Stimulated activated CD8-positive, alpha-beta memory T cell treated with anti-CD3 and anti-CD28 coated beads, Interleukin-2, amount 100 ng/mL, for 1 hour (primary cell): ENCODE measurements at places on chromosomes 7 and 10.

- no peak for DNase-seq
Observed at GRCh38 chr10:79392020-79392398, 44.7 kb downstream of the PPIF start.

DNA sequence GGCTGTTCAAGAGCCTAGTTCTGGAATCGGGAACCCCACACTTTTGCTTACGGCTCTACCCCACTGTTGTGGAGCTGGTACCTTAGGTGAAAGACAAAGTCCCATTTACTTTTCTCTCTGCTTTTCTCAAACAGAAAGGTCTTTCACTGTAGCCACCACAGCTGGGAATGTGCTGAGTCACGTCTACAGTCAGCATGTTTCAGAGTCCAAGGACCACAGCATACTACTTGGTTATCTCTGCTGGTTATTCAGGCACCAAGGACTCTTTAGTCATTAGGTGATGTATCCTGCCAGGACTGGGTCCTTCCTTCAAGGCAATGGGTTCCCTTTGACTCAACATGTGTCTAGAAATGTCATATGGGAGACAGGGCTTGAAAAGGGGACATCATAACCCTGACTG lies 266.8 kb upstream of the STEAP1 start:
- no peak for DNase-seq

DNA sequence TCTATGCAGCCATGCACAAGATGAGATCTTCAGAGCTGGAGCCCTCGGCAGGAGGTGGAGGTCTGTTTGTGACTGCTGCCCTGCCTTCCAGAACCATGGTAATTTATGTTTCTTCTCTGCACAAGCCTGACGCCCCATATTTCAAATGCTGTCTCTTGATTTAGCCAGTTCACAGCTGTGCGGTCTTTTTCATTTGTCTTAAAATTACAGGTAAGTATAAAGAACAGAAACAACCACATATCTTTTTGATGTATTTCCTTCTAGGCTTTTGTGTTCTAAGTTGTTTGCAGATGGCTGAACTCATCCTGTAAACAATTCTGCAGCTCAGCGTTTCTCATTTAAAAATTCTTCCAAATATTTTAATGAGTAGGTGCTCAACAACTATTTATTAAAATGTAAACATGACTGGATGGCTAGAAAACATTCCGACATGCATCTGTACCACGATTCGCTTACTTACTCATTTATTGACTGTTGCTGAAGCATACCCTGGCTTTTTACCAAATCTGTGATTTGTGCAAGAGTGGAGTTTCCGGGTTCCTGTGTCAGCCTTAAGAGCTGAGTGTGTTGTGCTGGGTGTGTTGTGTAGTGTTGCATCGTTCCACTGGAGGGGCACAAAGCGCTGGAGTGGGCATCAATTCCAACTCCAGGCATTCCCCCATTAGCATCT lies 58.9 kb downstream of the PIP4K2A start:
- DNase-seq, result no peak

DNA sequence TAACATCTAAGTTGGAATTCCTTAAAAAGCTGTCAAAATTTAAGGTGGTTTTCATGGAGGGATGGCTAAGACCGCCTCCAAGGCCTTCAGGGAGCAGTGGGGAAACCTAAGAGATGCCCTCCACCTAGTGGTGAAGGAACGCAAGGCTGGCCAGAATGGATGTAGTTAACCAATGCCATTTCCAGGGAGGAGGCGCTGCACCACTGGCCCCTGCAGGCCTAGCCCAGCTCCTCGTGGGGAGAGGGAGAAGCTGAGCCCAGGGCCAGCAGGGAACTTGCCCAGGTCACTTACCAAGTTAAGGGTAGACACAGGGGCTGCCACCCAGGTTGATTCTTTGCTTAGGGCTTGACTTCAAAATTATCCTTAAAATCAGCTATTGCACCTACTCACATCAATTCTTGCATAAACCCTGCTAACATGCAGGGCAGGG lies 32.0 kb downstream of the FIGNL1 start:
- DNase-seq, result peak; percentile 38

DNA sequence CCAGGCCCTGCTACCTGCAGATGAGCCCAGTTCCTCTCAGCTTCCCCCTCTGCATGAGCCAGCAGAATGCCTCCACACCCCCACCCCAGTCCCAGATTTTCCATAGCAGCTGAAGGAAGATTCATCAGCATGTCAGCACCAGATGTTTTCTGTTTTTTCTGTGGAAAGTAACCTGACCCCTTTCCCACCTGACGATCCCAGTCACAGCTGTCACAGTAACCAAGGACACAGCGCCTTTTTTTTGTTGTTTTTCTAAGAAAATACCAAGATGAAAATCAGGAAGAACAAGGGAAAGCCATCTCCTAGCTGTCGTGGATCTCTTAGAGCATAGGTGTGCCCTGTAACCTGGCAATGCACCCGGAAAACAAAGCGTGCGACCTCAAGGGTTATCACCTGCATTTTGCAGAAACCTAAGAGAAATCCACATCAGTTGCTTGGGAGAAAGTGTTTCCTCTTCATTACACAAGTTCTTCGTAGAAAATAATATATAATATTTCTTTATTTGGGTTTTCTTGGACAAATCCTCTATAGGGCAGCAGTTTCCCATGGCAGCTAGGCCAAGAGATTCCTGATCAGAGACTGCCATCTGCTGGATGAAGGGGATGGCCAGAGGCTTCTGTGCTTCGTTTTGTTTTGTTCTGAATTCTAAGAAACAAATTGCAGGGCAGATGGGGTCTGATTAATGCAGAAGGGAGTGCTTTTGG lies 401.9 kb downstream of the TNS3 start:
- DNase-seq, result no peak

DNA sequence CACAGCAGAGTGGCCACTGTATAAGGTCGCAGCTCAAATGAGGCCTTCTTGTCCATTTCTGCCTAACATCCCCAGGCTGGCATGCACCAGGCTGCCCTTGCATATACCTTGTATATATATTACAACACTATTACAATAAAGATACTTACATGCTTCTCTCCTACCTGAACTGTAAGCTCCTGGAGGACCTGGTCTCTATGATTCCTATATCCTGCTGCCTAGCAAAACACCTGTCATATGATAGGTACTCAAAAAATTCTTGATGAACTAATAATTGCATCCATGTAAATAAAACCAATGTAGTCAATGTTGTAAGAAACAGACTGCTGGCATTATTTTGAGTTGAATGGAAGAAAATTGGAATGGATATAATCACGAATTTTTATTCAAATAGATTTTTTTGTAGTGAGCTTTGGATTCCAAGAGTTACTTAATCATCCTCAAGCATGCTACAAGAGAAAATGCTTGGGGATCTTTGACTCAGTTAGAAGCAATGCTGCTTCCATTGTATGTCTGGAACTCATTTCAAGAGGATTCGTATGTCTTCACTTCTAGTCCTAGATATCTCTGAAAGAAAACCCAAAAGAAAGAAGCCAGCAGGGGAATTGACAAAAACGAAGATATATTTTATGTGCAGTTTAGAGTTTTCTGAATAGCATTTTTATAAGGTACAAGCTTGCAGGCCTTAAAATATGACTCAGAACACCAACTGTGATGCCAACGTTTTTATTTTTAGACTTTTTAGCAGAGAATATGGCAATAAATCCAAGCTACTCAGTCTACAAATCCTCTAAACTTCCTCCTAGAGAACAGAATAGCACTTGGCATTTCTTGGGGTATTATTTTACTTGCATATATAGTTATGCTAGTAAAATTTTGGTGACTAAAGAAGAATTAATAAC lies 53.1 kb downstream of the OSBPL3 start:
- DNase-seq, result no peak

DNA sequence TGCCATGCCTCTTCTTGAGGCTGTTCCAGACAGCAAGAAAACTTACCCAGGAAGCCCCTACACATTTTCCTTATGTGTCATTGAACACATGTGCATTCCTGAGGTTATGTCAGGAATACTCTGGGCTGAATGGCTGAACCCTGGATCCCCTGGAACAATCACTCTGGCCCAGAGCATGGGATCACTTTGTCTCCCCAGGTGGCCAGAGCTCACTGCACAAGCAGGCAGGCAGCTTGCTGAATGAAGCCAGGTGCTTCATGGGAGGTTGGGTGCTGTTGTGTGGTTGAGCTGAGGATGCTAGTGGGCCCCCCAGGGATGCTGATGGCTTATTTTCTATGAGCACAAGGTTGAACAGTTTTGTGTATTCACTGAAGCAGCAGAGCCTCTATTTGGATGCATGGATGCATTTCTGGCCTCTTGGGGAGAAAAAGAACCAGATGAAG lies 54.7 kb upstream of the NPTX2 start:
- no peak for DNase-seq

GRCh38 chr10:84540022-84540616 lies 211.7 kb downstream of the CCSER2 start:
- no peak for DNase-seq

DNA sequence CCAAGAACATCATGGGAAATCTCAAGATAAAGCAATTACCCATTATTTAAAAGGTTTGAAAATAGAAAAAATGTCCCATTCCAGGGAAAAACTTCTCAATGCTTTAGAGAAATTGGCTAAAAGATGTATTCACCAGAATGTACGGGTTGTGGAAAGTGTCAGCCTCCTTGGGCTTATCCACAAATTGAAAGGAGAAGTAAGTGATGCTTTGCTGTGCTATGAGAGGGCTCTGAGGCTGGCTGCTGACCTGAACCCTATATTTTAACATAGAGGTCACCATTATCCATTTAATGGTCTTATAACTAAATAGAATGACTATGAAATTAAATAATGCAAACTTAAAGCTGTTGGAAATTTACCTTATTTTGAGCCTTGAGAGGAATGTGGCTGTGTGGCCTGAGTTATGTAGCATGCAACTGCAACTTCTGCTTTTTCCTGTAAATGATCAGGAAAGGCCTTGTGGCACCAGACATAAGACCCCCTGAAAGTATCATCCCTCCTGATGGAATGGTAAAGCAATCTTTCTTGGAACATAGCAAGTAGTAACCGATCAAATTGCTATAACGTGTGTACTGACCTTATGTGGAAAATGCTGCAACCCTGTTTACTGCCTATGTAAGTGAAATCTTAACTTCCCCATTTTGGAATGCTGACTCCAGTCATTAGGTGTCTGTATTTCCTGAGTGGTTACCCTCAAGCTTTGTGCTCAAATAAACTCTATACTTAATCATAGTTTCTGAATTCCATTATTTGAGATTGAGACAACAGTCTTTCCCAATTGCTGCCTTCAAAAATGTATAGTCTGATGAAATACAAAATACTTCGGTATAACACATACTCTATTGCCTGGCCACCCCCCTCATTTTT lies 6.9 kb downstream of the IFIT1B start:
- no peak for DNase-seq

GRCh38 chr10:6609625-6610024 lies 29.5 kb upstream of the PRKCQ start:
- no peak for DNase-seq
